Left lung (tissue), 14 donors: ENCODE measurements at places on chromosomes 13 and 19. TPM values are rescaled to one million over a fixed set of nuclear protein-coding genes. Genes with fewer than 3 reads are reported as not detected.
A peak's percentile ranks its signal among the peaks of the same experiment; 100 is the strongest.

The TPTE2 gene
- polyA plus RNA-seq: not detected

The LSR gene
- 59.0 TPM for polyA plus RNA-seq

The ZIK1 gene
- 17.3 TPM for polyA plus RNA-seq

The TEX101 gene
- not detected for polyA plus RNA-seq

The RCBTB1 gene
- 35.3 TPM for polyA plus RNA-seq

The TM9SF2 gene
- 147 TPM for polyA plus RNA-seq

The DUS3L gene
- 20.2 TPM for polyA plus RNA-seq

The PTPRS gene
- 71.8 TPM for polyA plus RNA-seq

The LILRB4 gene
- polyA plus RNA-seq: 1.5 TPM

The CYP2B6 gene
- polyA plus RNA-seq: 0.43 TPM

The CA11 gene
- 5.0 TPM for polyA plus RNA-seq

- H3K4me1 ChIP-seq: peaks cover 73% of the 10 kb centered on the region
- H3K4me3 ChIP-seq: peak overlapping the region; percentile 98
- peaks cover 10% of the 10 kb centered on the region for H3K36me3 ChIP-seq
These were observed 1.7 kb upstream of the FKRP start for GRCh38 chr19:46744005-46744691.

GRCh38 chr19:55482967-55483705, 1.9 kb upstream of the NAT14 start:
- peaks cover 30% of the 10 kb centered on the region for H3K4me1 ChIP-seq
- no peak for DNase-seq
- H3K36me3 ChIP-seq: peaks cover 36% of the 10 kb centered on the region
- no peak overlapping the region for H3K27ac ChIP-seq
- H3K27me3 ChIP-seq: no peaks in the 10 kb centered on the region

- no peaks in the 10 kb centered on the region for H3K27me3 ChIP-seq
- H3K27ac ChIP-seq: no peak overlapping the region
- H3K4me3 ChIP-seq: no peak overlapping the region
- no peak for DNase-seq
- no peaks in the 10 kb centered on the region for H3K36me3 ChIP-seq
- H3K4me1 ChIP-seq: no peaks in the 10 kb centered on the region
These were observed 13.9 kb upstream of the PAK4 start for GRCh38 chr19:39111593-39112199.

GRCh38 chr19:11418549-11419506, at the start of gene RGL3:
RGL3 (minus strand) TSS chr19:11419314; CDS start chr19:11419278, 36 bp downstream.
- DNase-seq: peak; percentile 58
- H3K27ac ChIP-seq: peak within 1 kb of the TSS; percentile 65
- peak within 1 kb of the TSS; percentile 58 for H3K4me3 ChIP-seq
- H3K27me3 ChIP-seq: peaks cover 4% of the 10 kb centered on the region

DNA sequence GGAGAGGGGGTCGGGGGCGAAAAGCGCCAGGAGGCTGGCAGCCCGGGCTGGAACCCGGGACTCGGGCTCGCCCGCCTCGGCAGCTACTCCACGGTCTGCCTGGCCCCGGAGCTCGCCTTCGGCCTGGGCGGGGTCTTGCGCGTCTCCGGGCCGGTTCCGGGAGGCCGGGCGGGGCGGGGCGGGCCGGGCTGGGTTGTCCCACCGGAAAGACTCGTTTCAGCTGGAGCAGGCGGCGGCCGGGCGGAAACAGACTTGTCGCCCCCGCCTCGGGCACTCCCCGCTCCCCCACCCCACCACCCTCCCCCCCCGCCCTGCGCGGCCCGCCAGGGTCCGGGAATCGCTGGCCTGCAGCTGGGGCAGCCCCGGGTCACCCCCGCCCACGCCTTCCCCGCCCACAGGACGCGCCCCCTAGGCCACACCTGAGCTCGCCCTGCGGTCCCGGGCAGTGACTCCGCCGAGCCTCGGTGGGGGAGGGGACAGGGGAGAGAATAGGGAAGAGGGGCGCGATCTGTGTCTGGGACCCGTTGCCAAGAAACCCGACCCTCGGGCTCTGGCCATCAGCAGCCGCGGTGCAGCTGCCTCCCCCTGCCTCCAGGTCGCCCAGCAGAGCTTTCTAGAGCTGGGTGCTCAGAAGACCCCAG, 109.4 kb downstream of the KCTD15 start:
- H3K4me3 ChIP-seq: peak overlapping the region; percentile 44
- H3K27ac ChIP-seq: peak overlapping the region; percentile 87
- peaks cover 51% of the 10 kb centered on the region for H3K27me3 ChIP-seq
- peaks cover 15% of the 10 kb centered on the region for H3K4me1 ChIP-seq
- H3K36me3 ChIP-seq: no peaks in the 10 kb centered on the region

GRCh38 chr19:45645068-45645630, 6.0 kb upstream of the EML2 start:
- DNase-seq: peak; percentile 33
- no peaks in the 10 kb centered on the region for H3K36me3 ChIP-seq
- peak overlapping the region; percentile 23 for H3K27ac ChIP-seq
- no peak overlapping the region for H3K4me3 ChIP-seq
- H3K27me3 ChIP-seq: peaks cover 4% of the 10 kb centered on the region
- peaks cover 14% of the 10 kb centered on the region for H3K4me1 ChIP-seq

- no peak overlapping the region for H3K4me3 ChIP-seq
- no peaks in the 10 kb centered on the region for H3K36me3 ChIP-seq
- peak; percentile 85 for DNase-seq
- H3K27me3 ChIP-seq: peaks cover 11% of the 10 kb centered on the region
- H3K4me1 ChIP-seq: no peaks in the 10 kb centered on the region
These were observed 20.7 kb downstream of the TNFSF11 start for GRCh38 chr13:42594481-42595252.

- no peaks in the 10 kb centered on the region for H3K36me3 ChIP-seq
- H3K4me3 ChIP-seq: no peak overlapping the region
- H3K27me3 ChIP-seq: no peaks in the 10 kb centered on the region
- DNase-seq: no peak
These were observed 33.9 kb downstream of the PCDH17 start for GRCh38 chr13:57665481-57665880.

DNA sequence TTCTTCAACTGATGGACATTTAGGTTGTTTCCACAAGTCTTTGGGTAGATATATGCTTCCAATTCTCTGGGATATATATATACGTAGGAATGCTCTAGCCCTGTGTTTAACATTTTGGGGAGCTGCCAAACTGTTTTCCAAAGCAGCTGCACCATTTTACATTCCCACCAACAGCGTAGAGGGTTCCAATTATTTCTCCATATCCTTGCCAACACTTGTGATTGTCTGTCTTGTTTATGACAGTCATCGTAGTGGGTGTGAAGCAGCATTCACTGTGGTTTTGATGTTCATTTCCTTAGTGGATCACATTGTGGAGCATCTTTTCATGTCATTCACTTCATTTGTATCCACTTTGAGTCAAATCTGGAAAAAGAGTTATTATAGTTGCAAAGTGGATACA, 4.7 kb upstream of the CBLC start:
- no peak overlapping the region for H3K27ac ChIP-seq
- no peak overlapping the region for H3K4me3 ChIP-seq
- no peak for DNase-seq
- H3K36me3 ChIP-seq: no peaks in the 10 kb centered on the region
- H3K4me1 ChIP-seq: peaks cover 3% of the 10 kb centered on the region

GRCh38 chr13:79382545-79383275, 23.3 kb downstream of the RBM26 start:
- H3K27me3 ChIP-seq: no peaks in the 10 kb centered on the region
- H3K27ac ChIP-seq: no peak overlapping the region
- H3K4me1 ChIP-seq: peaks cover 9% of the 10 kb centered on the region
- no peak overlapping the region for H3K4me3 ChIP-seq
- no peaks in the 10 kb centered on the region for H3K36me3 ChIP-seq

- no peaks in the 10 kb centered on the region for H3K36me3 ChIP-seq
- peaks cover 9% of the 10 kb centered on the region for H3K4me1 ChIP-seq
- DNase-seq: no peak
- H3K4me3 ChIP-seq: peak overlapping the region; percentile 57
- peaks cover 54% of the 10 kb centered on the region for H3K27me3 ChIP-seq
These were observed 15.7 kb downstream of the CCDC124 start for GRCh38 chr19:17948514-17948900.

DNA sequence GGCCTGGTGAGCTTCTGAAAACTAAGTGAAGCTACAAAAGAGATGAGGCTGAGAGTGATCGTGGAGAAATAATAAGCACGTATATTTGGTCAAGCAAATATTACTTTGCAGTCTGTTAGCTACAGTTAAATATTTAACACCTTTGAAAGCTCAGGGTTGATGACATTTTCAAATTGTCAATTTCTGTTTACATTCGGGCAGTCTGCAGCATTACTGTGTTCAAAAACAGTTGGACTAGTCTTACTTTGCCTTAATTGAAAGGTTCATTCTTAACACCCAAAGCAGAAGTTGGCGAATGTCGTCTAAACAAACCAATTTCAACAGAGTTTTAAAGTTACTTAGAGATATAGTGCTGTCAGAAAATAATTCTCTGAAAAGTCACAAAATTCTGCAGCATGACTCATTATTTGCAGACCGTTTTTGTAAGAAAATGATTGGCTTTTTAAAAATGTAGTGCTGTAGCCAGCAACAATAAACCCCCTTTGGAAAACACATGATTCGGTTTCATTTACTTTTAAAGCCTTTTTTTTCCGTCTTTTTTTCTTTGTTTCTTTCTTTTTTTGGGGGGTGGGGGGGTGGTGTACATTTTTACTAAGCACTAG, 549.0 kb downstream of the GPC6 start:
- no peak for DNase-seq
- no peak overlapping the region for H3K4me3 ChIP-seq
- no peaks in the 10 kb centered on the region for H3K4me1 ChIP-seq

DNA sequence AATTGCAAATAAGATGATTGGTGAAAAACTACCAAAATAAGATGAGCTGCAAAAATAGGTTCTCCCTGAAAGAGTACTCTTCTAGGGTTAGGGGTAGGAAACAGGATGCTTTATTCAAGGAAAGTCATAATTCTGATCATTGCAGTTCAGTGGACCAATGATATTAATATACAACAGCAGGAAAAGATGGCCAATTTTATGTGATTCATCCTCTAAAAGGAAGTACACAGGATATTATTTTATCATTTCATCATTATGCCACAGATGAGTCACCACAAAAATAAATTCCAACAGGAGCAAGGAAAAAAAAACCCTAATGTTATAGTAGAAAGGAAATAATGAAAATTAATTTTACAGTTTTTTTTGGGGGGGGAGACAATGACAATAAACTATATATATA, 205.0 kb downstream of the NALCN start:
- no peak overlapping the region for H3K27ac ChIP-seq
- no peak for DNase-seq
- H3K4me3 ChIP-seq: no peak overlapping the region
- no peaks in the 10 kb centered on the region for H3K27me3 ChIP-seq
- no peaks in the 10 kb centered on the region for H3K4me1 ChIP-seq

DNA sequence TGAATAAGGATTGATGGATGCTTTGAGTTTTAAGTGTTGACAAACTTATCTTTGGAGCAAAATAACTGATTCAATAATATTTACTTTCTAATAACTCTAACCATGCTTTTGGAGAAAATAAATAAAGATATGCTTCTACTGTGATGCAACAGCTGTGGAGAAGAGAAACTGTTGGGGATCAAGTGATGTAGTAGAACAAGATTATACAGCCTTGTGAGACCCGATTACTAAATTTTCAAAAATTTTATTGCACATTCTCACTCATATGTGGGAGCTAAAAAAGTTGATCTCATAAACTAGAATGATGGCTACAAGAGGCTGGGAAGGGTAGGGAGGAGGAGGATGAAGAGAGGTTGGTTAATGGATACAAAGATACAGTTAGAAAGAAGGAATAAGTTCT, 85.5 kb upstream of the OXGR1 start:
- no peak for DNase-seq
- no peaks in the 10 kb centered on the region for H3K4me1 ChIP-seq
- no peak overlapping the region for H3K4me3 ChIP-seq
- H3K27me3 ChIP-seq: no peaks in the 10 kb centered on the region
- H3K27ac ChIP-seq: no peak overlapping the region

- no peaks in the 10 kb centered on the region for H3K4me1 ChIP-seq
- H3K27me3 ChIP-seq: no peaks in the 10 kb centered on the region
- no peak for DNase-seq
- H3K4me3 ChIP-seq: no peak overlapping the region
- H3K27ac ChIP-seq: no peak overlapping the region
These were observed 595.8 kb downstream of the PCDH9 start for GRCh38 chr13:66634384-66634783.

- DNase-seq: no peak
- no peaks in the 10 kb centered on the region for H3K4me1 ChIP-seq
- no peaks in the 10 kb centered on the region for H3K27me3 ChIP-seq
- no peaks in the 10 kb centered on the region for H3K36me3 ChIP-seq
- no peak overlapping the region for H3K4me3 ChIP-seq
These were observed 504.5 kb downstream of the FOXO1 start for GRCh38 chr13:40161931-40162330.

DNA sequence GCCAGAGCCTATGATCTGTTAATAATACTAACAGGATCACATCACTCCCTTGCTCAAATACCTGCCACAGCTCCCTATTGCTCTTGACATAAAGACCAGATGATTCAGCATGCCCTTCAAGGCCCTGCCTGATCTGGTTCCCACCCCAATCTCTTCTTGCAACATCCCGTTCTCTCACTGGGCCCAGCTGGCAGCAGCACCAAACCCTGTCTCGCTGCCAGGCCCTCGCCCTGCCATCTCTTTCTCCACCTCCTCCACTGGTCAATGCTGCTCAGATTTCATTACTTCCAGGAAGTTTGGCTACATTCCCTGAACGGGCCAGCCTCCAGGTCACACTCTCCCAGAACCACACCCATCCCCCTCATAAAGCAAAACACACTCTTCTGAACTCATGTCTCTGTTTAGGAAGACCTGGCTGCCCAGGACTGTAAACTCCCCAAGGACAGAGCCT, 8.6 kb upstream of the BCAT2 start:
- no peak for DNase-seq
- peak overlapping the region; percentile 61 for H3K27ac ChIP-seq
- no peak overlapping the region for H3K4me3 ChIP-seq
- H3K4me1 ChIP-seq: no peaks in the 10 kb centered on the region

DNA sequence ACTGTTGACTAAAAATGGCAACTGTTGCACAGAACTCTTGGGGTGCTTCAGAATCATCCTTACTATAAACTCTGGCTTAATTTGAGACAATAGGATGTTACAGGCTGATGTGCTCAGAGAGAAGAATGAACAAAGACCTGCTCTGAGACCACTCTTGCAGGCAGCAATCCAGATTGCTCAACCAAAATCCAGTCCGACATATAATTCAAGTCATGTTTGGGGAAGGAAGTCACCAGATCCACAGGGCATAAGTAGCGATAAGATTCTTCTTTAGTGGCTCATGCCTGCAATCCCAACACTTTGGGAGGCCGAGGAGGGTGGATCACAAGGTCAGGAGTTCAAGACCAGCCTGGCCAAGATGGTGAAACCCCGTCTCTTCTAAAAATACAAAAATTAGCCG, 20.6 kb downstream of the MTMR6 start:
- H3K27me3 ChIP-seq: no peaks in the 10 kb centered on the region
- DNase-seq: no peak
- no peak overlapping the region for H3K4me3 ChIP-seq

DNA sequence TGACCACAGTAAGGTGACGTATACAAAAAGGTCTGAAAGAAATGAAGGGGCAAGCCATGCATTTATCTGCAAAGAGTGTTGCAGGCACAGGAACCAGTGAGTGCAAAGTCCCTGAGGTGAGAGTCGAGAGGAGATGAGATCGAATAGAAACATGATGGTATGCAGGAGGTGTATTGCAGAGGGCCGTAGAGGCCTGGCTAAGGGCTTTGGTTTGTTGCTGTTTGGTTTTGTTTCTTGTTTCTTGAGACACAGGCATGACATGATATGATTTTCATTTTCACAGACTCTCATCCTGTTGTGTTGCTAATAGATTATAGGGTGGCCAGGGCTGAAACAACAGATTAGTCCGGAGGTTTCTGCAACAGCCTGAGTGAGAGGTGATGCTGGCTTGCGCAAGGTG, 80.4 kb downstream of the HSPH1 start:
- no peaks in the 10 kb centered on the region for H3K4me1 ChIP-seq
- H3K36me3 ChIP-seq: no peaks in the 10 kb centered on the region
- no peak for DNase-seq
- H3K27me3 ChIP-seq: peaks cover 3% of the 10 kb centered on the region
